ENCODE measurements at places on chromosomes 12 and 14.

GRCh38 chr12:65311260-65311659 lies 32.8 kb downstream of the MSRB3 start:
- no peak for DNase-seq

DNA sequence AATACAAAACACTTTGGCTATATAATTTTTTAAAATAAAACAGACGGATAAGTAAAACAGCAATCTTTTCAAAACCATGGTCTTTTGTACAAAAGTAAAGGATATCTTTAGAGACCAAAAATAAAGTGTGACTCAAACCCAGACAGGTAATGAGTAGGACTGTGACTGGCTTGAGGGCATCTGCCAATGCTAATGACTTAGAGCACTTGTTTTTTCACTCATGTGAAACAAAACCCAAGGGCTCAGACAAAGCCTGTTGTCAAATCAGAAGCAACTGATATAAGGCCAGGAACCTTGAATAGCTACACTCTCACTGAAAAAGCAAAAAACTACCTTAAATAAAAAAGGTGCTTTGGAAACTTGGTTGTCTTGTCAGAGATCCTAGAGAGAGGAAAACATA lies 357.4 kb downstream of the TMEM117 start:
- no peak for DNase-seq

DNA sequence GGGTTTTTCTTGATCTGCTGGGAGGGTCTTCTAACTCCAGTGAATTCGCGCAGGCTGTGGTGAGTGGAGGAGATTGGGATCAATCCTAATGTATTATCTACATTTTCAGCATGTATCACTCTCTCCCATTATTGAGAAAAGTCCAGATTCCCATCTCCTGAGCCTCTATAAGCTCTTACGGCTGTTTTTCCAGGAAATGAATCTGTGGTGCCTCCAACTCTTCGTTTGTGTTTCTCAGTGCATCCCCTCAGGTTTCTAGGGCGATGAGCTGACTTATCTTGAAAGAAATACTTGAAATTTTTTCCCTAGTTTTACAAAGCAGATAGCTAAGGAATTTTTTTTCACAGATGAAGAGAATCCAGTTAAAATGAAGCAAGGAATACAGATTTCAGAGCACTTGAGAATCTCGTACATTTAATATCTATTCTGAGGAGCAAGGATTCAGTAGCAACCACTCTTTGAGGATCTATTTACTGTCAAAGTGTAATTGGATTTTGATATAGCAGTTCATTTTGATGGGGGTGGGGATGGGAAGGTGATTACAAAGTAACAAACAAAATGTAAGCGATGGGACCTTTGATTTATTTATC lies 138.7 kb downstream of the BRMS1L start:
- DNase-seq: no peak

- DNase-seq: no peak
Observed at GRCh38 chr12:113725557-113725876, 240.6 kb downstream of the RBM19 start.

GRCh38 chr12:103930787-103931735 lies 851 bp downstream of the HSP90B1 start:
- peak; percentile 28 for DNase-seq

- no peak for DNase-seq
Observed at GRCh38 chr14:26730929-26731618, 133.2 kb upstream of the NOVA1 start.

- DNase-seq: peak; percentile 68
Observed at GRCh38 chr14:50062438-50063085, 53.8 kb downstream of the VCPKMT start.

GRCh38 chr12:4286771-4287317 lies 13.3 kb downstream of the CCND2 start:
- no peak for DNase-seq

DNA sequence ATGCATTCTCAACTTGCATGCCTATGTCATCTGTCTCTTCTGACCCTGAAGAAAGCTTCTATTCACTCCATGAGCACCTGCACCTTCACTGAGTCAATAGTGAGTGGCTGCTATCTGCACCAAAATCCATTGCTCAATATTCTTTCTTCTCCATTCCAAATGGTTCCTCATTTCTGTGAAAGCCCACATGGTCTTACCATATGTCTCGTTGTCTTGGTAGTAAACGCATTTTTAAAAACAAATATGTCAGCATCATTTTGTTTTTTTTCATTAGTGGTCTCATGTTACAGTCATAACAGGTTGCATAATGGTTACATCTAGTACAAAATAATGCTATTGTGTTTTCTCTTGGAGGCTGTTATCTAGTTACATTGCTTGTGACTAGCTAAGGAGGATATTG lies 106.9 kb upstream of the CPM start:
- no peak for DNase-seq

DNA sequence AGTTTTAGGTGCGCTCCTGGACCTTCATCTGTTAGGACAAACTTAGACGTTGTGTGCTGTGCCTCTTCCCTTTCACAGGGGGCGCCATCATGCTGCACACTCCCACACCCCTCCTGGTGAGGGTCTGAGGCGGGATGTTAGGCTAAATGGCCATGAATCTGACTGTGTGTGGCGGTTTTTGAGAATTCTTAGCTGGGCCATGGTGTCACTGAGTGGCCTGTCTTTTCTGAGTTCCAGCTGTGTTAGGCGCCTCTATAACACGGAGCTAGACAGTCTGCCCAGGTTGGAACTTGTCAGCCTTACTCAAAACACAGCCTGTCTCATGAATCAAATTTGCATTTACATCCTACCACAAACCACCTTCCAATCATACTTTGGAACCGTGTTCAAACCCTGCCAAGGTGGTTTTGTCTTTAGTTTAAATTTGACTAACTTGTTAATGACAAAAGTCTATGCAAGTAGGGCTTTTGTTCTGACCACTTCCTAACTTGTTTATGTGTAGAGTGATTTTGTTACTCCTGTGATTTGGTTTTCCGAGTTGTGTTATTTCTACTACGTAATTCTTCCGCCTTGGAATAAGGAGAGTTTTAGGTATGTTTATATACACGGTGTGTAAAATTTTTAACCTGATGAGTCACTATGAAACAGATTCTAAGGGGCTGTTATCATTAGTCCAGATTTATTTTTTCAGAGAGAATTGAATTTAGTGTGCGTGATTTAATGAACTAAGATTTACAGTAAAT lies 19.6 kb downstream of the ACVR1B start:
- peak; percentile 14 for DNase-seq

DNA sequence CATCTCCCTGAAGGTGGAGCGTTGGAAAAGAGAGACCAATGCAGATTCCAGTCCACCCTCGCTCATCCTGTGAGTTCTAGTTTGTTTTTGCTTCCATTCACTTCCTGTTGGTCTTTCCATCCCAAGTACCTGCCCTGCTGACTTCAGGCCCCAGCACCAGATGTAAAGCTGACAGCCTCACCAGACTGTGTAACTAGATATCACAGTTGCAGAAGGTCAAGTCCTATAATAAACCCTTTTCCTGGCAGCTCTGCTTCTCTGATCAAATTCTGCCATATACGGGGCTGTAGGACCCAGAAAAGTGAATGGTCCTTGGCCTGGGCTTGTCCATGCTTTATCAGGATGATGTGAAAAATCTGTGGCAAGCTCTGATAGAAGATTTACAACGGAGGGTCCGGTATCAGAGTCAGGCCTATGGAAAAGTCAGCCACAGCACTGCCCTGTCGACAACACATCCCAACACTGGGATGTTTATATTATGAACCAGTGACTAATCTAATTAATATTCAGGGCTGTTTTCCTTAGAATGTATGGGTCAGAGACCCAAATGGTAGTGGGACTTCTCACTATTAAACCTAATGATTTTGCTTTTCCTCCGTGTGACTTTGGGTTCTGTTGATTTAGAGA lies 42.1 kb downstream of the CCDC175 start:
- DNase-seq: no peak

GRCh38 chr12:83216230-83216629 lies 529.5 kb downstream of the TMTC2 start:
- no peak for DNase-seq

GRCh38 chr14:80575763-80576162 lies 364.5 kb upstream of the DIO2 start:
- no peak for DNase-seq

DNA sequence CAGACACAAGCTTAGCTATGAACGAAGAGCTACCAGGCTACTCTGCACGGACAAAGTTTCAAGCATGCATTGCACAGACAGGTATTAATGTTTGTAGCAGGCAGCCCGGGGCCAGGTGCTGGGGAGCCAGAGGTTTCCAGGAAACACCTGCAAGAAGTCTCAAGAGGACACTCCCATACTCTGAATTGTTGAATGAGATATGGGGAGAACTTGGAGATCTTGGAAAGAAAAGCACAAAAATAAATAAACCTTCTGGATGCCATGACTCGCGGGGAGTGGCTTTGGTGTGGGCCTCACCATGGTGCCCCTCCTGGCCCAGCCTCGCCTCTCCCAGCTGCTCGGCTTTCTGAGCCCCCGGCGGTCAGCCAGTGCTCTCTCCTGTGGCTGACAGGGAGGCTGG lies 186.8 kb downstream of the TTC7B start:
- DNase-seq: no peak

- DNase-seq: no peak
Observed at GRCh38 chr14:101503431-101504095, 57.7 kb upstream of the DIO3 start.

DNA sequence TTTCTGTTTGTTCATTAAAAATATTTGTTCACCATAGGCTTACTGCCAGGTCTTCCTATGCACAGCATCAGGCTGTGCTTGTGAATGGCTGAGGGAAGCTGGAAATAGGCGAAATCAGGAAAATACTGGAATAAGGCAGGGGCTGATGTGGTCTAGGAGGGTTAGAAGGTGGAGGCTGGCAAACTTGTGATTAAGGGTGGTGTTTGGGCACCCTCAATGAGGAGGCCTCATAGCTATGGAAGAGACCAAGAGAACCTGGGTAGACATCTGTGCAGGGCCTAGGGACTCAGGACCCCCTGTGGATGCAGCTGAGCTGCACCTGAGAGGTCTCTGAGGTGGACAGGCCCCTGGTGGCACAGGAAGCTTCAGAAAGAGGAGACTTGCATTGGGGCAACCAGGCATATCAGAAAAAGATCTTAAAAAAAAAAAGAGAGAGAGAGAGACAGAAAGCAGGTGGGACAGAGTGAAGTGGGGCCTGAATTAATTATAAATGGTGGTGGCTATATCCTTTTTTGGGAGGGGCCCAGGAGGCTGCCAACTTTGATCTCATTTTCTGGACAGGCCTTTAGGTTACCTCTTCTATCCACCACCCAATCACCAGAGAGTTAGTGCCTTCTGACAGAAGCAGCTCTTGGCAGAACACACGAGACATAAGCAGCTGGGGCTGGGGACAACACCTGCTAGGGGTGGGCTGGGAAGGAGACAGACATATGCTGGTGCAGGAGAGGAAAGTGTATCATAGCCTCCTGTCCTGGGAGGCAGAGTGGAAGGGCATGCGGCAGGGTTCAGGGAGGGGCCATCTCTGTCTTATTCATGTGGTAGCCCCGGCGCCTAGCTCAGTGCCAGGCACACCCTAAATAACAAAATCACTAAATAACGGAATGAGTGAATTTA lies 46.7 kb upstream of the ATP23 start:
- DNase-seq: no peak

GRCh38 chr12:50249464-50250182 lies 33.7 kb downstream of the LIMA1 start:
- no peak for DNase-seq

DNA sequence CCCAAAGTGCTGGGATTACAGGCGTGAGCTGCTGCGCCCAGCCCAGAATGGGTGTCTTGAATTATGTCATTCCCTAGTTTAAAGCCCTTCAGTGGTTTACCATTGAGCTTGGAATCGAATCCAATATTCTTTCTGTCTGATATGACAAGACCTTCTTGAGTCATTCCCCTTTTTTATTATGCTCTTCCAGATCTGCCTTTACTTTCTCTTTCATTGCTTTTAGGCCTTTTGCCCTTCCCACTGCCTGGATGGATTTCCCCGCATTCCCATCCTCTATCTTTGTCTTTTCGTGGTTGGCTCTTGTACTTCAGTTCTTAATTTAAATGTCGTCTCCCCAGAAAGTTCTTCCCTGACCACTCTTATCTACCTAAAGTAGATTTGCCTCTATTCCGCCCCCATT lies 1.6 kb downstream of the TRAFD1 start:
- DNase-seq: no peak
